Activated naive CD4-positive, alpha-beta T cell (primary cell): ENCODE measurements at places on chromosomes 7 and 10.

DNA sequence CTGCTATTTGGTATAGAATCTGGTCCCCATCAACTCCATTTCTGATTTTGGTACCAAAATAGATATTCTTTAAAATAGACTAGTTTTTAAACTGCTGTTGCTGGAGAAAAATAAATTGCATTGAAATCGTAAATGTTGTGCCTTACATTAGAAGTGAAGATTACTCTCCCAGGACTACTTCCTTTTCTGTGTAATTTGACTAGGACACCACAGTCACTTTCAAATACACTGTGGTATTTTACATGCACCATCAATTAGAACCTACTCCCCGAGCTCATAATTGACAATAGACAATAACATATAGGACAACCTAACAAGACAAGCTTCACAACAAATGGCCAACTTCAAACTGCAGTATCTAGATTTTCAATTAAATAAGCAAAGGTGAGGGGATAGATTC lies 211.5 kb downstream of the DGKB start:
- DNase-seq: no peak

GRCh38 chr10:114632869-114633715 lies 25.0 kb downstream of the ABLIM1 start:
- no peak for DNase-seq

- DNase-seq: no peak
Measured at GRCh38 chr10:118668228-118668952, 72.9 kb upstream of the PRLHR start.

DNA sequence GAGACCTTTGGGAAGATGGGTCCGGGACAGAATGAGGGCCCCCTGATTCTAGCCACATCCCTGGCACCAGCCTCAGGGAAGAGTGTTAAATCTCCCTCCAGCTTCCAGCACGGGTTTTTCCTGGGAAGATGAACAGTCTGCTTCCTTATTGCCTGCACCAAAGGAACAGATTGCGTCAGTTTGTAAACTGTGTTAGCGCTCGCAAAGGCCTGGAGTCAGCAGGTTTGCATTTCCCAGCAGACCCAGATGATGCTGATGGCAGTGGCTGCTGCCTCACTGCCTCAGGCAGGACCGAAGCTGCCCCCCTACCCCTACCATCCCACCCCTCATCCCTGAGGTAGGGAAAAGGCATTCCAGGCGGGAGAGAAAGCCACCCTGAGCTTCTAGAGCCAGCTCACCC lies 34.6 kb upstream of the LRRC4 start:
- DNase-seq: no peak

DNA sequence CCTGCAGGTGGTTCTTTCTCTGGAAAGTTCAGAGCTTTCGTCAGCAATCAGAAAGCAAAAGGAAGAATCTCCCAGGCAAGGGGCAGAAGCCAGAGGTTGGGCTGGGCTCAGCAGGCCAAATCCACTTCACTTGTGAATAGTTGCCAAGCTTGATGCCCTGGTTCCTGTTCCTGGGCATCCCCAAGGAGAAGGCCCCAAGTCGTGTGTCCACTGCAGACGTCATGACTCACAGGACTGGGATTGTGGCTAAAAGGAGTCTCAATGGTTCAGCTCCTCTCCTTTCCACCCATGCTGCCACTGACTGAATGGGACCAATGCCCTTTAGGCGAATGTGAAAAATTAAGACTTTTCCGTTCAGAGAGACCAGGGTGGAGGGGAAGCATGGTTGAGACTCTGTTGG lies 38.6 kb upstream of the TRIM8 start:
- DNase-seq: no peak

- DNase-seq: no peak
Measured at GRCh38 chr10:84204122-84204521, 9.8 kb downstream of the CDHR1 start.

- DNase-seq: no peak
Measured at GRCh38 chr10:126104767-126105166, 208.4 kb downstream of the FANK1 start.

DNA sequence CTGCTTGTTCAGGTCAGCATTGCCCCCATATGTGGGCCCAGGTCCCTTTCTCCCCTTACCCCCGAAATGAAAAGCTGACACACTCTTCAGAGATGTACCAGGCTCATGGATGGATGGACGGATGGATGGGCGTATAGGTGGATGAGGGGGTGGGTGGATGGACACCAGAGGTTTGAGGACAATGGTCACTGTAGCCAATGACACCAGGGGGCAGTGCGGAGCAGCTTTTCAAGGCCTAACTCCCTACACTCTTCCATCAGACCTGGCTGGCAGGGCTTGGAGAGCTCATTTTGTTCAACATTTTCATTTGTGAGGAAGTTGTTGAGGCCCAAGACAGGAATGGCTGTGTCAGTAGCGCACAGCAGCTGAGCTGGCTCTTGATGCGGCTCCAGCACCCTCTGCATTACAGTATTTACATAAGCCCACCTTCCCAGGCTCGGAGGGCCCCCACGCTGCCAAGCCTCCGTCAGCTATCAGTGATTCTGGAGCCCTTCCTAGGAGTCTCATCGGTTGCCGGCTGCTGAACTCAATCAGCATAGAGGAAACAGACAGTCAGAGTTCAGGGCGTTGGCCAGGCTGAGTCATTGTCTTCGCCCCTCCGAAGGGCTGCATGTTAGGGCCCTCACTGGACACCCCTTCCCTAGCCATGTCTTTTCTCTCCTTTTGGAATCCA lies 11.6 kb upstream of the FFAR4 start:
- no peak for DNase-seq

DNA sequence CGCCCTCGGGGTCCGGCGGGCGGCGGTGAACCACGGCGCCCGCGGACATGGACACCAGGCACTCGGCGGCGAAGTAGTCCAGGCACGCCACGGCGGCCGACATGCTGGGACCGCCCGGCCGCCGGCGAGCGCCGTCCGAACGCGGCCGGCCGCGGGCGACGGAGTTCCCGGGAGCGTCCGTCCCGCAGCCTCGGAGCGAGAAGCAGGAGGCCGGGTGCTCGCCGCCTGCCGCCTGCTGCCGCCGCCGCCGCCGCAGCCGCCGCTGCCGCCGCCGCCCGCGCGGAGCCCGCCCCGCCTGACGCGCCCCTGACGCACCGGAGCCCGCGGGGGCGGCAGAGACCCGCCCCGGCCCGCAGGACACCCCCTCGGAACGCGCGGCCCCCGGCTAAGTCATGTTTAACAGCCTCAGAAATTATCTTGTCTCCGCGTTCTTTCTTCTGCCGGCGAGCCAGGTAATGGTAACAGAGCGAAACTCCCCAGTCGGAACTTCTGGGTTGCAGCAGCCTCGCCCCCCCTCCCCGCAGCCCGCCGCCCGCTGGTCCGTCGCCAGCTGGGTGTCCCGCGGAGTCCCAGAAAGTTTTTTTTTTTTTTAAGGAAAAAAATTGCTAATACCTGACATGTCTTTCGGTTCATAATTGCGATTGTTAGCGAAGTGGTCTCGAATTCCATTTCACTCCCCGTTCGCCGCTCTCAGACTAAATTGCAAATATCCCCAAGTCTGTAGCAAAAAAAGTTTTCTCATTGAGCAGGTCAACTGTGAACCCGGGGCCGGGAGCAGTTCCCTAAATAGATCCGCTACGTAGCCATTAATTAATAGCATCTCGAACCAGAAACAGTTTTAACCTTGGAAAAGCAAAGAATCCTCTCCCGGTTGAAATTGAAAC lies at the start of gene KLF14:
KLF14 (minus strand) TSS at position 277 of the 884 bp plus-strand sequence; CDS start at position 103, 174 bp downstream.
- DNase-seq: no peak

GRCh38 chr10:3907514-3907913 lies 122.5 kb upstream of the KLF6 start:
- no peak for DNase-seq

GRCh38 chr10:80537736-80538480 lies at the start of gene SH2D4B:
Gene SH2D4B, plus strand, starts transcription at chr10:80537902. Its CDS starts 430 bp downstream, at chr10:80538332.
- no peak for DNase-seq

GRCh38 chr7:96388620-96389383 lies 66.9 kb upstream of the SLC25A13 start:
- no peak for DNase-seq

GRCh38 chr7:116790025-116790424 lies 72.4 kb upstream of the CAPZA2 start:
- no peak for DNase-seq

DNA sequence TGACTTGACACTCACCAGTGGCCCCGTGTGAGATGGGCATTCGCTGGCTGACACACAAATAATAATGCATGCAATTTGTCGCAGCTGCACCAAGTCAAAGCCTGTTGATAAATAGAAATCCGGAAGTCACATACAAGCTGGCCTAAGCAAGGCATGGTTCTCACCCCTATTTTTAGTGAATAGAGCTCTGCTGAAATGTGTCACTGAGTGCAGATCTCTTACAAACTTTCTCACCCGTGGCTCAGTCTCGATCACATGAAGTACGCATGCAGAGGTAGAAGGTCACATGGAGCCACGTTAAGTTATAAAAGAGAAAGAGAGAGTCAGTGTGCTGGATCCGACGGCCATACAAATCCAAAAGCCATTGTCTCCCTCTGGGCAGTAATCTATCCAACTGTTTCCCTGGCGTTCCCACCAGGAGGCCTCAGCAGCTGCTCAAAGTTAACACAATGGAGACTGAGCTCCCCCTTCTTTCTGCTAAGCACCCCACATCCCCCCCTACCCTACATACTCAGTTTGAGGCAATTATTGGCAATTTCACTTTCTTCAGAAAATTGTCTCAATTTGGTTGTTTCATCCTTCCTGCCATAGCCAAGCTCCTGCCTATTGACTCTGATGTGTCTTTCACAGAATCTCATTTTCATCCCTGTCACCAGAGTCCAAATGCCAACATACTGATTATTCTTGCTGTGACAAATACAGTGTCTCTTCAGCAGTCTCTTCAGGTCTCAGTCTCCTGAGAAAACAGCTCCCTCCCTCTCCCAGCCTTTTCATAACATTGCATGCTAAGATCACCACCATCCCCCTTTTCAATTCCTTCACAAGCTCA lies 473.3 kb upstream of the NRP1 start:
- no peak for DNase-seq

DNA sequence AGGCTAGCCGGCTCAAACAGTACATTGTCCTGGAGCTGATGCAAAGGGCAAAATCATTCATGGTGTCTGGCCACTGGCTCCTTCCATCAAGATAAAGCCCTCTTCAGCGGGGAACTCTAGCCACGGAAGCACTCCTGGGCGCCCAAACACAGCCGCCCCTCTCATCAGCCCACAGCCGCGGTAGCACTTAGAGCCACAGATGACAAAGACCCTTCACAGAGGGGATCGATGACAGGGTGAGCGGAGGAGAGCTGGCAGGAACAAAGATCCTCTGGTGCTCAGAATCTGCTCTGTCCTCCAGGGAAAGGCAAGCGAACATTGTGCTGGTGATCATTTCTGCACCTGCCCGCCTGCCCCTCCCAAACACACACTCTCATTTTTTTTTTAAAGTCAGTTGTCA lies 222.2 kb upstream of the NRP1 start:
- DNase-seq: no peak

DNA sequence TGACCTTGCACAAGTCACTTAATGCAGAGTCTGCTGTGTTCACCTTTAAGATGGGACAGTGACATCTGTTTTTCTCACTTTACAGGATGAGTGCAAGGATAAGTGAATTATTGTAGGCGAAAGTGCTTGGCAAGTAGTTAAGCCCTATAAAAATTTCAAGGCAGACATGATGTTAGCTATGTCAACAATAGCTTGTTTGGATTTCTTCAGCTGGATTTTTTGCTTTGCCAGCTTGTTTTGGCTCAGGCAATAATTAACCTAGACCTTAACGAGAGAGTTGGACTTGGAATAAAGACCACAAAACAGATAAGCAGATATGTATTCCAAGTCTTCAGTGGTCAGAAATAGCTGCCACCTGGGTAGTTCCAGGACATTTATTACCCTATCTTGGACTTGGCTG lies 255.2 kb downstream of the ARL4A start:
- DNase-seq: no peak

- no peak for DNase-seq
Measured at GRCh38 chr7:44987996-44988395, 9.2 kb upstream of the MYO1G start.

DNA sequence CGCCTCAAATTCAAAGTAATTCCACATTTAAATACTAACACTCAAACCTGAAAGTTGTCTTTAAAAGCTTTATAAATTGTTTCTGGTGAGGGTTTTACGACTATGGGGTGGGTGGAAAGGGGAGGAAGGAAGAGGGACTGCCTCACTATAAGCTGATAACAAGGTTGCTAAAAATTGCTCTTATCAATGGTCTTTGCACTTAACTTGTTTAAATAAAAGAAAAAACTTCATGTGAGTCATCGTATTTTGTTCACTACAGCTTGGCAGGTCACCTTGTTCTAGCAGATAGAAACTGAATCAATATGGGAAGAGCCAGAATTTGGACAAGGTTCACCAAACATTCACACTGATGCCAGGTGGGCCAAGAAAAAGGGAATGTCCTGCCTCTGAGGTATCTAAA lies 129.2 kb downstream of the TES start:
- DNase-seq: no peak

- no peak for DNase-seq
Measured at GRCh38 chr7:130982651-130983050, 248.6 kb upstream of the KLF14 start.

- DNase-seq: no peak
Measured at GRCh38 chr7:131159961-131160361, 167.7 kb upstream of the MKLN1 start.

DNA sequence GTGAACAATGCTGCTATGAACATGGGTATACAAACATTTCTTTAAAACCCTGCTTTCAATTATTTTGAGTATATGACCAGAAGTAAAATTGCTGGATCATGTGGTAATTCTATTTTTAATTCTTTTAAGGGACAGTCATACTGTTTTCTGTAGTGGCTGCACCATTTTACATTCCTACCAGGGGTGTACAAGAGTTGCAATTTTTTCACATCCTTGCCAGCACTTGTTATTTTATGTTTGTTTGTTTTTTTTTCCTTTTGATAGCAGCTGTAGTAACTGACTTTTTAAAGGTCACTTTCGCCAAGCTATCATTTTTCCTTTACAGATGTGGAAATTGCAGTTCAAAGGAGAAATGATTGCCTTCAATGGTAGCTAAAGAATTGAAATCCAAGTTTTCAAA lies 99.5 kb downstream of the GPR85 start:
- DNase-seq: no peak

- no peak for DNase-seq
Measured at GRCh38 chr10:84293574-84294016, 34.8 kb upstream of the CCSER2 start.

DNA sequence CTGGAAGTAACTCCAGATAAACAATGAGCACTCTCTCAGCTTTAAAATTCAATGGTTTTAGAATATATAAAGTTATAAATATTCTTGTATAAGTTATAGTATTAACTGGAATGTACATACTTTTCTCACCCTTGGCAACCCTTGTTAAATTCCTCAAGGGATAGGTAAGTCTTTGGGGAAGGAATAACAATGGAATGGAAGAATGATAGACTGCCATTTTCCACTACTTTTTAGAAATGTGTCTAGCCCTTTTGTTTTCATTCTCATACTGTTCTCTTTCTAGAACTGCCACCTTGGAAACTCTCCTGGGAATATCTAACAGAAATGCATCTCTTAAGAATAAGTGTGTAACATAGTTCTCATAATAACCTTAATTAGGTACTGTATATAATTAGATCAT lies 8.3 kb downstream of the KIF5B start:
- no peak for DNase-seq

- no peak for DNase-seq
Measured at GRCh38 chr7:112448891-112449290, 1.4 kb upstream of the IFRD1 start.
